Gastrocnemius medialis (tissue), 4 donors: ENCODE measurements at places on chromosomes 7 and 10.
A peak's percentile ranks its signal among the peaks of the same experiment; 100 is the strongest.

DNA sequence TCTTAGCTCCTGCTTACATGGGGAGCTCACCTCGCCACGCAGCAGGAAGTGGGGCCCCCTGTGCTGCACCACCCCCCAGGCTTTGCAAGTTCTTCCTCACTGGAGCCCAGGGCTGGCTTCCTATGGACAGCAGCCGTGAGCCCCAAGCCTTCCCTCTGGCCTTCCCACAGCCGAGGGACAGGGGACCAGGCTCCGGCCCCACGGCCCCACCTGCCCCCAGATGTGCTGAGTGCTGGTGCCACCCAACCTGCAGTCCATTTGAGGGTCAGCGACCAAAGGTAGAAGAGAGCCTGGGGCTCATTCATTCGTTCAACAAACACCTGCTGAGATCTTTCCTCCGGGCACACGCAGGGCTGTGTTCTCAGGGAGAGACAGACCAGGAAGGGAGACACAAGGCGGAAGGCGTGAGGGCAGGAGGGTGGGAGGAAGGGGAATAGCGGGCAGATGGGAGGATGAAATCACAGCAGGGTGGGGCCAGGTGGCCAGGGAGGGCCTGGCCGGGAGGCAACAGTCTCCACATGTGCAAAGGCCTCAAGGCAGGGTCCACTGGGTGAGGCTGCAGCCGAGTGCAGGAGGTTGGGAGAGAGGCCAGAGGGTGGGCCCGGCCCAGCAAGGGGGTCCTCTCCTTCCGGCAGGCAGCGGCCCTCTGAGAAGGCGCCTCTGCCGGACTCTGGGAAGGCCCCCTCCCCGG, 100.1 kb downstream of the FOXL3 start:
- no peak for DNase-seq

DNA sequence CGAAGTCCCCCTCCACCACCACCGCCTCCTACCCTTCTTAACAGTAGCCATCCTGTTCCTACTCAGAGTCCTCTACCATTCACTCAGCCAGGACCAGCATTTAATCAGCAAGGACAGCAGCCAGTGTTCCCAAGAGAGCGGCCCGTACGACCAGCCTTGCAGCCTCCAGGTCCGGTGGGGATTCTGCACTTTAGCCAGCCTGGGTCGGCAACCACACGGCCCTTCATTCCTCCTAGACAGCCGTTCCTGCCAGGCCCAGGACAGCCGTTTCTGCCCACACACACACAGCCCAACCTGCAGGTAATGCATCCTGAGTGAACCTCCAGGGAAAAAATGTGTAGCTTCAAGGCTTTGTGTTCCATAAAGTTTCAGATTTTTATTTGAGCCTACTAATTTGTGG, 74.2 kb downstream of the SHH start:
- DNase-seq, result no peak

DNA sequence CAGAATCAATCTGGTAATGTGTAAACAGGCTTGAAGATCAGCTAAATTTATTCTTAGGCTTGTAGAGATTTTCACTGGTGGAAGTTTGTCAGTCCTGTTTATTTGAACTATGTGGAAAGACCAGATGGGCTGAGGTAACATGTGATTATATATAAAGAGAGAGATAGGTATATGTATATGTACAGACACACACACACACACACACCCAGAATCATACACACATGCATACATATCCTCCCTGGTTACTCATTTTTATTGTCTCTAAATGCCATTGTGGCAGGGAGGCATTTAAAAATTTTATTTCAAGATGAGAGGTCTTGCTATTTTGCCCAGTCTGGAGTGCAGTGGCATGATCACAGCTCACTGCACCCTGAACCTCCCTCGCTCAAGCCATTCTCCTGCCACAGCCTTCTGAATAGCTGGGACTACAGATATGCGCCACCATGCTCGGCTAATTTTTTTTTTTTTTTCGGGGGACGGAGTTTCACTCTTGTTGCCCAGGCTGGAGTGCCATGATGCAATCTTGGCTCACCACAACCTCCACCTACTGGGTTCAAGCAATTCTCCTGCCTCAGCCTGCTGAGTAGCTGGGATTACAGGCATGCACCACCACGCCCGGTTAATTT, 78.1 kb upstream of the CYTH3 start:
- no peak for DNase-seq

DNA sequence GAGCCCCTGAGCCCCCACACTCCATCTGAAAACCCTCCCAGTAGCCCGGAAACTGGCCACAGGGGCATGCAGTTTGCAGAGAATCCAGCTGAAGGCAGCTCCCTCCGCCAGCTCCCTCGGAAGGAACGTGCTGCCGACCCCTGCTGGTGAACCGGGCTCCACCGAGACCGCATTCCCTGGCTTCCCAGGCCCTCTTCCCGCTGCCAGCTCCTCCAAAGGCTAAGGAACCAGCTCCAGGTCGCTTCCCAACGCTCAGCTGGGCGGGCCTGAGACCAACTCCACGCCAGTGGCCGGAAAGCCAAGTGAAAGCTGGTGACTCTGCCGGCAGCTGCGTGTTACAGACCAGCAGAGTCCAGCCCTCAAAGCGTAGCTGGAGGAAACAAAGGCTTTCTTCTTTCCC, 35.8 kb downstream of the GPER1 start:
- peak; percentile 59 for DNase-seq

- DNase-seq, result no peak
Measured at GRCh38 chr7:44667190-44667589, 60.8 kb downstream of the OGDH start.

GRCh38 chr10:1058017-1058416, 1.8 kb downstream of the WDR37 start:
- peak; percentile 55 for DNase-seq

DNA sequence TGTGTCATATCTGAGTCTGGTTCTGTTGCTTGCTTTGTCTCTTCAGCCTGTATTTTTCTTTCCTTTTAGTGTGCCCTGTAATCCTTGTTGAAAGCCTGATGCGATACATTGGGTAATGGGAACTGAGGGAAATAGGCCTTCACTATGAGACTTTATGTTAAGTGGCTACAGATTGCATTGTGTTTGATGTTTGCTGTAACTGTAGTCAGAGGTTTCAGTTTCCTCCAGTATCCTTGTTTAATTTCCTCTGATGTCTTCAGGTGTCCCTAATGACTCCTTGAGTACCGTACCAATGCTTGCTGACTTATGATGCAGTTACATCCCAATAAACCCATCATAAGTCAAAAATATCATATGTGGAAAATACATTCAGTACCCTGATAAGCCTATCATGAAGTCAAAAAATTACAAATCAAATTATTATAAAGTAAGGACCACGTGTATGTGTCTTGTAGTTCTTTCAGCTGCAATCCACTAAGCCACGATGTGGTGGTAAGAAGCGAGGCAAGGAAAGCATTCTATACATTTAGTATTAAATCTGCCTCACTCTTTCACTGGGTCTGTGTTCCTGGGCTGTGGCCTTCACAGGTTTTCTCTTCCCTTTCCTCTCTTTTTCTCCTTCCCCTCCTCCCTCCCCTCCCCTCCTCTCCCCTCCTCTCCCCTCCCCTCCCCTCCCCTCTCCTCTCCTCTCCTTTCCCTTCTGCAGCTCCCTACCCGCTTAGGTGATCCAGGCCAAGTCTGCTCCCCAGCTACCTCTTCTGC, 13.3 kb upstream of the GIMAP6 start:
- DNase-seq, result no peak

- DNase-seq, result no peak
Measured at GRCh38 chr7:39248692-39249090, 271.0 kb downstream of the POU6F2 start.

- no peak for DNase-seq
Measured at GRCh38 chr10:105195831-105196230, 554.7 kb downstream of the SORCS3 start.

DNA sequence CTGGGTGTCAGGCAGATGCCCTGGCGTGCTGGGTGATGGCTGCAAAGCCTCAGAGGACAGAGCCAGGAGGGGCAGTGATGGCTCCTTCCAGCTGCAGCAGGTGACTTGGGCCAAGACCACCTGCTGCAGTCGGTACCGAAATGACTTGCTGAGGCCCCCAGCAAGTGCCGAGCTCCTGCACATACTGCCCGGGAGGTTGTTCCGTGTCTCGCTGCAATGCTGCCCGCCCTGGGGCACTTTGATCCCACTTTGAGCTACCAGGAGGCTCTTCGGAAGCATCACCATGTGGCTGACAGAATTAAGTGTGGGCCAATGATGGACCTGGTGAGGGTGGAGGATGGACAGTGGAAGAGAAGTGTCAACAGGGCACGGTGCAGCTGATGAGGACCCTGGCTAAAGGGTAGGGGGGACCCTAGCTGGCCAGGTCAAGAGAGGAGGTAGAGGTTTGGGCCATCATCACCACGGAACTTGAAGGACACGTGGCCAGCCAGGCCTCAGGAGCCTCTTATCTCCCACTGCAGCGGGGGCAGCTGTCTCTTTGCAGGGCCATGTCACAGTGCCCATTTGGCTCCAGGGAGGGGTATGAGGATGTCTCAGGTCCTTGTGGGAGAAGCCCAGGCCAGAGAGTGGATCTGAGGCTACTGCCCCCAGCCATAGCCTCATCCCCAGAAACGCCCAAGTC, 51.1 kb upstream of the NANOS1 start:
- no peak for DNase-seq

DNA sequence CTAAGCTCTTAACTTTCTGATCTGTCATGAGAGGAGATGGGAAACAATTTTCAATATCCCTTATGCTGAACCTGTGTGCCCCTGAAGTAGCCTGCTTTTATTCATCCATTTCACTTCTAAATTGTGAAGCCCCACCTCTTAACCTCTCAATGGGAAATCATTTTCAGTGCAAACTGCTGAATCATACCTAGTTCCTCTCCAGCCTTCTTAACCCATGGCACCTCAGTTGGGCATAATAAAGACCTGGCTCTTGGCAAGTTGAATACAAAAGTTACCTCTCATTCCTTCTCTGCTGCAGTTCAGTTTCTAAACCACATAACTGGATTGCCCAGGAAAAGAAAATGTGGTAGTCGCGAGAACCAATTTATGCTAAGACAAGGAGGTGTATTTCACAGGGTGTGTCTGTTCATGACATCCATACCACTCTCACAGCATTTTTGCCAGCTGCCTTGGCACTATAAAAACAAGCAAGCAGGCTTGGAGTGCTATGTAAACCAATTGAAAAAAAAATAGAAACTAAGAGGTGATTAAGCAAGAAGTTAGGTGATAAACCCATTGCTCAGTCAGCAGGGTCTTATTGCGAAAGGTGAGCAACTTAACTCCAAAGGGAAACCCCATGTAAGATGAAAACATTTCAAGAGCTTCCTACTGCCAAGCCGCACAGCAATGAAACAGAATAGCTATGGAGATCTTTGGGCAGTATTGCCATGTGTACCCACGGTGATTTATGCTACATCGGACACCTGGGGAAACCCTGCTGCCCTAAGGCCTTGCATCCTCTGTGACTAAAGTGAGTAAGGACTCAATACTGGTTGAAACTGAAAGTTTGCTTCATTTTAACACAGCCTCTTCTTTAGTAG, 57.0 kb upstream of the DKK1 start:
- peak; percentile 79 for DNase-seq

DNA sequence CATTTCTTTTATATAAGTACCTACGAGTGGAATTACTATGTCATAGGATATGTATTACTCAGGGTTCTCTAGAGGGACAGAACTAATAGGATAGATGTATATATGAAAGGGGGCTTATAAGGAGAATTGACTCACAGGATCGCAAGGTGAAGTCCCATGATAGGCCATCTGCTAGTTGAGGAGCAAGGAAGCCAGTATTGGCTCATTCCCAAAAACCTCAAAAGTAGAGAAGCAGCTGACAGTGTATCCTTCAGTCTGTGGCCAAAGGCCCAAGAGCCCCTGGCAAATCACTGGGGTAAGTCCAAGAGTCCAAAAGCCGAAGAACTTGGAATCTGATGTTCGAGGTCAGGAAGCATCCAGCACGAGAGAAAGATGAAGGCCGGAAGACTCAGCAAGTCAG, 59.8 kb downstream of the GALNT17 start:
- no peak for DNase-seq

- DNase-seq, result no peak
Measured at GRCh38 chr7:33773053-33773452, 132.3 kb upstream of the BMPER start.

- no peak for DNase-seq
Measured at GRCh38 chr10:42475168-42476098, 162.9 kb downstream of the ZNF33B start.

DNA sequence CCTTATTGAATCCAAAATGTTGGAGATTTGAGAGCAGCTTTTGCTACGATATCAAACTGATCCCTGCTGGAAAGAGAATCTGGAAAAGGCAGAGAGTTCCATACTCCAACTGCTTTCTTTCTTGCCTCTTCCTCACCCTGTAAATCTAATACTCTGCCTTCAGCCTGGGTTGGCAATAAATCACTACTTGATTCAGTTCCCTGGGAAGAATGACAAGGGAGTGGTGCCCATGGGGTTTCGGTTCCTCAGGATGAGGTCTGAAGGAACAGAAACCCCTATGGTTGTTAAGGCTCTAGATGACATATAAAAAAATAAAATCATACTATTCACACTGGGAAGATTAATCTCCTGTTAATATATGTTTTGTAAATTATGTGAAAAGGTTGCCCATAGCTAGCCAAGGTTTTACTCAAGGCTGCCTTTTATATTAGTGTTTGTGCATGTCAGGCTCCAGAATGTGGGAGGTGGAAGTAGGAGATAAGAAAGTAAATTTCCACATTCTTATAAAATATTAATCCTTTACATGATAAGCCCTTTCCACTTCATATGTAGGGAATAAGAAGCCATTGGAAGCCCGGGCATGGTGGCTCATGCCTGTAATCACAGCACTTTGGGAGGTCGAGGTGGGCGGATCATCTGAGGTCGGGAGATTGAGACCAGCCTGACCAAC, 106.2 kb upstream of the CACNA2D1 start:
- no peak for DNase-seq

DNA sequence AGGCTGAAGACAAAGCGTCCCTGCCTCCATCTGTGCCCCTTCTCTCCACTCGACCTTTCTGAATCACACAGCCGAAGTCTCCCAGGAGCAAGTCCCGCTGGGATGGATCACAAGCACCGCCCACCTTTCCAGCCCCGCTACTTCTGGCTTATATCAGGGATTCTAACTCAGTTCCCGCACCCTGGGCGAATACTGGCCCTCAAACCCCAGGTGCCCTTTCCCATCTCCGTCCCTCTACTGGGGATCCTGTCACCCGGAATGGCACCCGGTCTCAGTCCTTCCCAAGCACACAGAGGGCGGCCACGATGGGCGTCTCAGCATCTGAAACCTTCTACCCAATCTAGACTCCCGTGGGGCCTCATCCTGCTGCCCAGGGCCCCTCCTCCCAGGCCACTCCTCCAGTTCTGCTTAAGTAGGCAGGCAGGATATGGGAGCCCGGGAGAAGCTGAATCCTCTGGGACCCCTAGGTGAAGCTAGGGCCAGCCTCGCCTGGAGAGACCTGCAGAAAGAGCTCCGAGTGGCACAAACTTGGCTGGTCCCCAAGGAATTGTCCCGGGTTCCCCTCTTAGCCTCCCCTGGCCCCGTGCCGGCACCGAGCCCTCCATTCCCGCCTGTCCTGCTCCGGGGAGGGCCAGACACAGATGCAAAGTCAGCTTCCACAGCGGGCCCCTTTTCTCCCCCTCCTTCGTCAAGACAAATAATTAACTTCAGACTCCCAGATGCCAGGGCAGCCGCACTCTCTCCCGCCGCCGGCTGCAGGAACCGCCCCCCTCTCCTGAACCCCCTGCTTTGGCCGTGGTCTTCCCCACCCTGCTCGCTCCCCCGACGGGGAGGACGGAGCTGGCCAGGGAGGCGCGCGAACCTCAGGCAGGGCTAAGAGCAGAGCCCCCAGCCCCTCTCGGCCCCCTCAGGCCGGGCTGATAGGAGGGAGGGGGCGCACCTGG, 612 bp downstream of the KCP start:
- no peak for DNase-seq

- no peak for DNase-seq
Measured at GRCh38 chr10:114534571-114534981, 123.5 kb downstream of the ABLIM1 start.

- no peak for DNase-seq
Measured at GRCh38 chr7:133746305-133746704, 380.8 kb upstream of the LRGUK start.
